Activated CD4-positive, alpha-beta T cell treated with anti-CD3 and anti-CD28 coated beads, Interleukin-2, amount 50 U/mL, for 48 hours (primary cell): ENCODE measurements at places on chromosomes 5 and 9.

- DNase-seq = no peak
Observed at GRCh38 chr5:128199104-128199503, 115.5 kb downstream of the SLC12A2 start.

- DNase-seq = no peak
Observed at GRCh38 chr9:136658849-136659535, 3.7 kb upstream of the EGFL7 start.

DNA sequence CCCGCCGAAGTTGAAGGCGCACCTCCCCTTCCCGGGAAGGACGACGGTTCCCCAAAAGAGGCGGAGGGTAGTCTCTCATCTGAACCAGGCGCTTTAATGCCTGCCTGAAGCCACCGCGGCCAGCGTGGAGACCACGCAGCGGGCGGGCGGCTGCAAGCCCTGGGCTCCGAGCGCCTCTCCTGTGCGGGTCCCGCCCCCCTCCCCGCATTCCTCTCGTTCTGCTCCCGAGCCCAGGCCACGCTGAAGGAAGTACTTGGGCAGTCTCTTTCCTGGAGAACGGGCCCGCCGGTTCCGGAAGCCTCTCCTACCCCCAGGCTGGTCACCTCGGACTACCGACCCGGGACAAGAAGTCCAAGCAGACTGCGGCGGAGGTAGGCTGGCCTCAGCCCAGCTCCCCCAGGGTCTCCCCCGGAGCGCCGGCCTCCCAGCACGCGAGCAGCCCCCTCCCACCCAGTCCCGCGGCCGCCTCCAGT lies 571 bp downstream of the PPIC start:
- peak; percentile 8 for DNase-seq

DNA sequence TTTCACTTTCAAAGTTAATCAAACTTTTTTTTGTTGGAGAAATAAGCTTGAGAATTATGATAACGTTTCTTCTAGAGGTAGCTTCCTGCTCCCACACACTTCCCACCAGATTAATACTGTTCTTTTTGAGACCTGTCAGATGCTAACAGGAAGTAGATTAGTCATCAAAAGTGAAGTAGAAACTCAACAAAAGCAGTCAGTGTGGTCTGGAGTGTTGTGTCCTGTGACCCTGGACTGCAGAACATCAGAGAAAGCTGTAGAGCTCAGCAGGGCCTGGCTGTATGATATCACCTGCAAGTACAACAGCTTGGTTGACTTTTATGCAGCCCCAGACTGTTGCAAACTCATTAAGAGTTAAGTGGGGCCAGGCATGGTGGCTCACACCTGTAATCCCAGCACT lies 495.7 kb upstream of the CYLC2 start:
- DNase-seq = no peak

DNA sequence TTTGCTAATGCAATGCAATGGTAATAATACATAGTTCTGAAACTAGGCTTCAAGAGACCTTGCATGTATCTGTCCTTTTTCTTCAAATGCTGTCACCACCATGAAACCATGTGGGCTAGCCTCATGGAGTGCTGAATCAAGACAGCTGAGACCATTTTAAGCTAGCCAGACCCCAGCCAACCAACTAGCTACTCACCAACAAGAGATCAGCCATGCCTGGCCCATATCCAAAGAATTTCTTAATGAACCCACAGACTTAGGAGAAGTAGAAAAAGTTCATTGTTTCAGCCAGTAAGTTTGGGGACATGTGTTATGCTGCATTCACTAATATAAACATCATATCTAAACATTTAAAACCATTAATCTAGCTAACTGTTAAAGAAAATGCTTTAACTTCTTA lies 139.8 kb upstream of the EDIL3 start:
- no peak for DNase-seq

DNA sequence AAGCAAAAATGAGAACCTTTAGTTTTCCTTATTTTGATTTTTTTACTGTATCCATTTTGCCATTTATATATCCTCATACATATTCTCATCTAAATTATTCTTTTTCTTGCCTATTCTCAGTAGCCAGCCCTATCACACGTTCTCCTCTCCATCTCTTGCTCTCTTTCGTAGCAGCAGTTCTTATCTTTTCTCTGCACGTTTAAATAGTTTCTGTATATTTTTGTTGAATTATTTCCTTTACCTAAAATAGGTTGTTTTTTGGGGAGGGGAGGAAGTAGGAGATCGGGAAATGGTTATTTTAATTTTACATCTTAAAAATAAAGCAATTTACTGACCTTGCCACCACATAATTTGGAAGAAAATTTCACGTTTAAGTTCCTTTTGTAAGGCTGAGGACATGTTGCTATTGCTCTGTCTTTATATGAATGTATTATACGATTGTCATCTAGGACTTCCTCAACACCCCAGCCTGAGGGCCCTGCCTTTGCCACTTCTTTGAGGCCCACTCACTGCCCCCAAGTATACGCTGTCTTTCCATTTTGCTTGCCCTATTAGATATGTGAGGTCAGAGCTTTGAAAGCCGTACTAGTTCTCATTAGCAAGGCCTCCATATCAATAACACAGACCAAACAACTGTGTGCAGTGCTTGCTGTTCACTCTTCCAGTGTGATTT lies 140.3 kb downstream of the GNAQ start:
- DNase-seq = no peak

DNA sequence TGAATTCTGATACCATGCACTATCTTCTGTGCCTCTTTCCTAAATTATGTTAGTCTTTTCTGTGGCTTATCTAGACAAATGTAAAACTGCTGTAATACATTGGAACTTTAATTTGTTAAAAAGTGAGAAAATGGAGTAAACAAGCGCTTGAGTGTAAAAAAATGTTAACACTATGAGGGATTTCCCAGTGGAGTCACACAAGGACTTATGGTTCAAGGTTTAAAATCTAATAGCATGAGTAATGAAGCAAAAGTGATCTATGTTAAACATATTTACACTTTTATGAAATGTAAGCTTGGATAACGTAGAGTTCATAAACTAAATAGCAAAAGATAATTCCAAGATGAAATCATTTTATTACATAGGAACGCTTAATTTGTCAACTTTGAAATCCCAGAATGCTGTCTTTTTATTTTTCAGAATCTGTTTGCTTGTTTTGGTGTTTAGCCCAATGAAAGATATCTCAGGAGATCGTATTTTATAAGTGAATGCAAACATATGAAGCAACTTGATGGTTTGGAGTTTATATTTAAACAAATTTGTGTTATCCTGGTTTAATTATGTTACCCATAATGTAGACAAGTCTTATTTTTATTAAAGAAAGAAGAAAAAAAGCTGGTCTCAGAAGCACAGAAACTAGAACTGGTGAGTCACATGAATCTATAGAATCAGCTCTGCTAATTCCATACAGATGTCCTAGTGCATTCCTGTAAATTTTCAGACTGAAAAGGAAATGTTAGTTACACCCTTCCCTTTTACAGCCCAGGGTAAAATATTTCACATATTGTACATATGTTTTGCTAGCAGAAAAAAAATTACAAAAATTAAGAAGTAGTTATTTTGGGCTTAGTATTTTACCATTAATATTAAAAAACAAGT lies 34.2 kb upstream of the FBN2 start:
- DNase-seq = no peak

GRCh38 chr9:1083325-1083913 lies 33.3 kb downstream of the DMRT2 start:
- DNase-seq = no peak

DNA sequence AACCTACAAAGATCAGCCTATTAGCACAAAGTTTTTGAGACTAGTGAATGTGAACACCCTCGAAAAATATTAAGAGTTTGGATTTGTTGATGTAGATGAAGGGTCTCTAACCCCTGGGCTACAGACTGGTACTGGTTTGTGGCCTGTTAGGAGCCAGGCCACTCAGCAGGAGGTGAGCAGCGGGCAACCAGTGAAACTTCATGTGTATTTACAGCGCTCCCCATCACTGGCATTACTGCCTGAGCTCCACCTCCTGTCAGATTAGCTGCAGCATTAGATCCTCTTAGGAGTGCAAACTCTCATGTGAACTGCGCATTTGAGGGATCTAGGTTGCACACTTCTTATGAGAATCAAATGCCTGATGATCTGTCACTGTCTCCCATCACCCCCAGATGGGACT lies 11.2 kb upstream of the PAM start:
- DNase-seq = no peak

GRCh38 chr9:116422119-116422979 lies 264.8 kb upstream of the TRIM32 start:
- no peak for DNase-seq

DNA sequence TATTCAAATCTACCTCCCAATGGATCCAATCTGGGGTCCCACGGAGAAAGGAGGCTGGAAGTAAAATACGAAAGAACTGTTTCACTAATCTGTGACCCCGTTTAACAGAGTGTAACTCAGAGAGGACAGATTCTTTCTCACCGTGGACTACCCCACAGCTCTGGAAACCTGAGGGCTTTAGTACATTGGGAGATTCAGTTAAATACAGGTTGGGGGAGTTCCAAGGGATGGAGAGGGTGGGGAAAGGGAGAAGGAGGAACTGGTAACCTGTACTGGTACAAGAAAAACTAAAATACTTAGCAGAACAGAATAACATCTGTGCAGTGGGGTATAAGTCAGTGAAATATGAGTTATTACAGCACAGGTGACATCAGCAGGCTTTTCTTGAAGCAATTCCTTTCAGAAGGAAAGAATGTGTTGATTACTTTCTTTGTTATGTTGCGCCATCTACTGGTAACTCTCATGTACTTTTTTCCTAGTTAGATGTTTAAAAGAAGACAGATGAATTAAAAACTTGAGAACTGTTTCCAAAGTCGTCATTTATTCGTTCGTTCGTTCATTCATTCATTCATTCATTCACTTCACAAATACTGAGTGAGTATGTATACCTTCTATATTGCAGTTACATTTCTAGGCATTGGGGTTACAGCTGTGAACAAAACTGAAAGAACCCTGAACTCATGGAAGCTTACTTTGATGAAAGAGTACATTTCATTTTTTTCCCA lies 30.0 kb upstream of the STOM start:
- DNase-seq = no peak

DNA sequence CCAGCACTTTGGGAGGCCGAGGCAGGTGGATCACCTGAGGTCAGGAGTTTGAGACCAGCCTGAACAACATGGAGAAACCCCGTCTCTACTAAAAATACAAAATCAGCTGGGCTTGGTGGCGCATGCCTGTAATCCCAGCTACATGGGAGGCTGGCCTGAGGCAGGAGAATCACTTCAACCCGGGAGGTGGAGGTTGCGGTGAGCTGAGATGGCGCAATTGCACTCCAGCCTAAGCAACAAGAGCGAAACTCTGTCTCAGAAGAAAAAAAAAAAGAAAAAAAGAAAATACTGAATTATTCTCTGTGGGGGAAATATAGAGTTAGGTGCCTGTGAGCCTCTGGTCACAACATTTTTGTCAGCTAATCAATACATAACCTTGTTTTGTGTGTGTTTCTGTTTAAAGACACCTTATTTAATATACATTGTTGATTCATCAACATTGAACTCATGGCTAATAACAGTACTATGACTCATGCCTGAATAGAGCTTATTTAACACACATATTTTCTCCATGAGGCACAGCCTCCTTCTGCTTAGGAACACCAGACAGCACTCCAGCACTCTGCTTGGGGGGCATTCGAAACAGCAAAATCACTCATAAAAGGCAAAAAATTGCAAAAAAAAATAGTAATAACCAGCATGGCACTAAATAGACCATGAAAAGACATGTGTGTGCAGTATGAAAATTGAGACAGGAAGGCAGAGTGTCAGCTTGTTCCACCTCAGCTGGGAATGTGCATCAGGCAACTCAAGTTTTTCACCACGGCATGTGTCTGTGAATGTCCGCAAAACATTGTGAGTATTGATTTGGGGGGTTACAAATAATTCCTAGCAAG lies at the start of gene IL31RA:
Gene IL31RA (plus strand): TSS at position 519 of the 836 bp plus-strand sequence. CDS start 214 bp downstream, at position 733.
- no peak for DNase-seq

GRCh38 chr5:180209137-180209581 lies at the start of gene RASGEF1C:
Gene RASGEF1C (minus strand): TSS chr5:180209211. CDS start chr5:180138052, 71,159 bp downstream.
- peak; percentile 65 for DNase-seq

DNA sequence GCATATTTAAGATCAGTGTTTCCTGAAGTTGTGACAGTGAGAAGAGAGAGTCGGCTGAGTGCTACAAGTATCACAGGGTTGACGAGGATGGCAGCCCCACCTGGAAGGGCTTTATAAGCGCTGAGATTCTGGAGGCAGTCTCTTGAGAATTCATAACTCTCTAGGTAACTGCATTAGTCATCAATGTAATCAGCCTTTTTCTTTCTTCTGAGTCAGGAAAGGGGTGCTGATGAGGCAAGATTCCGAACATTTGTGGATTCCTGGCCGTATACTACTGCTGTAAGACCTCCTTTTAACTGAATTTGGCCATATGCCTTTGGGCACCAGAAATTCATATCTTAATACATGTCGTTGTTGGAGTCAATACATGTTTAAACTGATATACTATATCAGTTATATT lies 6.6 kb upstream of the RNF20 start:
- DNase-seq = no peak

DNA sequence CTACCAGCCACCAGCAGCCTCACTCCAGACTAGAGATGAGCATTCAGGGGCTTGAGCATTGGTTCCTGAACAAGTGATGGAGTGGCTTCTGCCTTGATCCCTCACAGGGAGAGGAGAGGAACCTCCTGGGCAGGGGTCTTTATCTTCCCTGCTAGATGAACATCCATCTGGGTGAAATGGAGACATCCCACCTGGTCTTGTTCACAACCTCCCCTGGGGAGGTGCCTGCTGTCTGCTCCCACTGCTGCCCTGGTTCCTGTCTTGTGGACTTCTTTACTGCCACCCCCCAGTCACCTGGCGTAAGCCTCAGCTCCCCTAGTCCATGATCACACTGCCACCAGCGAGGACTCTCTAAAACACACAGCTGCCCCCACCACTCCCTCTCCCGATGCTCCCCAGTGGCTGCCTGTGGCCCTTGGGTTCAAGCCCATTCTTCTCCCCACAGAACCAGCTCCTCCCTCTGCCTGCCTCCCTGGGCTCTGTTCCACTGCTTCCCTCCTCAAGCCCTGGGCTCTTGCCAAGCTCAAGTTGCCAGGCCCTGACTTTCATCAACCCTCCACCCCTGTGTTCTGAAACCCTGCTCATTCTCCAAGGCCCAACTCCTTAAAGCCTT lies 51.5 kb downstream of the COL15A1 start:
- DNase-seq = no peak

GRCh38 chr5:1104327-1105006 lies 7.4 kb downstream of the SLC12A7 start:
- no peak for DNase-seq

- DNase-seq = no peak
Observed at GRCh38 chr9:130215341-130216119, 43.3 kb downstream of the NCS1 start.

DNA sequence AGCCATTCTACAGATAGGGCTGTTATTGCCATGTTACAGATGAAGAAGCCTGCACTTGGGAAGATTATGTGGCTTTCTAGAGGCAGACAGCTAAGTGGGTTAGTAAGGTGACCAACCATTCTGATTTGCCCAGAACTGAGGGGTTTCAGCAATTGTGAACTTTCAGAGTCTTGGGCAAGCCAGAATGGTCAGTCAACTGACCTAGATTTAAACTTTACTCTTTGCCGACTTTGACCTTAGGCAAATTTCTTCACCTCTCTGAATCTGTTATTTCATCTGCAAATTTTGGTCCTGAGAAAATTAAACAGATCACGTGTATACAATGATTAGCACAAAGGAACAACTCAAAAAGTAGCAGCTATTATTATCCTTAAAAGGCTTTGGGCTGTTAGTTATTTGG lies 20.4 kb upstream of the TNFSF8 start:
- no peak for DNase-seq
